Osteoblast (primary cell): ENCODE measurements at places on chromosomes 7 and 10. TPM values are rescaled to one million over a fixed set of nuclear protein-coding genes. Genes with fewer than 3 reads are reported as not detected.

GRCh38 chr7:91814189-91814588 is 66.3 kb downstream of the MTERF1 start:
- no peak for DNase-seq

DNA sequence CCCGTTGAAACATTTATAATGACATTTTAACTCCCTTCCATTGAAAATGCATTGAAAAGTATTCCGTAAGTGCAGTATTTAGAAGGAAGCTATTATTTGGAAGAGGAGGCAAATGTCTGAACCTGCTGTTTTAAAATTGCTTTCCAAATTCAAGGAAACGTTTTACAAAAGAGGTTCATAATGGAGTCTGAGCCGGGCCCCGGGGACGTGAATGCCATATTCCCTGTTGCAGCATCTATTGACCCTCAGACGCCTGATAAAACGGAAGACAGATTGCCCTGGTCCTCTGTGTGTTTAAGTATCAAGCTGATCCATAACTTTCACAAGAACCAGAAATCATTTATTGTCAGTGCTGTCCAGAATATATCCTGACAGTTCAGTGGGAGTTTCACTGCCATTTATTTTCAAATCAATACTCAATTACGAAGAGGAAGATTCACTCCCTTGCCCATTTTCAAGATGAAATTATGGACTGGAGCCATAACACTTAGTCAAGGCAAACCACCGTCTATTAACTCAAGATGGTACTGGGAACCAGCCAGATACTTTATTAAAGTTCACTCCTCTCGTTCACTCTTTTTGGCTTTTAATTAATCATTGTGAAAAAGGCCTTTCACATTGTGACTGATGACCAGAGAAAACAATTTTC is 435.7 kb upstream of the PFKP start:
- DNase-seq = no peak

GRCh38 chr10:71203716-71204115 is 8.7 kb upstream of the UNC5B start:
- no peak for DNase-seq

DNA sequence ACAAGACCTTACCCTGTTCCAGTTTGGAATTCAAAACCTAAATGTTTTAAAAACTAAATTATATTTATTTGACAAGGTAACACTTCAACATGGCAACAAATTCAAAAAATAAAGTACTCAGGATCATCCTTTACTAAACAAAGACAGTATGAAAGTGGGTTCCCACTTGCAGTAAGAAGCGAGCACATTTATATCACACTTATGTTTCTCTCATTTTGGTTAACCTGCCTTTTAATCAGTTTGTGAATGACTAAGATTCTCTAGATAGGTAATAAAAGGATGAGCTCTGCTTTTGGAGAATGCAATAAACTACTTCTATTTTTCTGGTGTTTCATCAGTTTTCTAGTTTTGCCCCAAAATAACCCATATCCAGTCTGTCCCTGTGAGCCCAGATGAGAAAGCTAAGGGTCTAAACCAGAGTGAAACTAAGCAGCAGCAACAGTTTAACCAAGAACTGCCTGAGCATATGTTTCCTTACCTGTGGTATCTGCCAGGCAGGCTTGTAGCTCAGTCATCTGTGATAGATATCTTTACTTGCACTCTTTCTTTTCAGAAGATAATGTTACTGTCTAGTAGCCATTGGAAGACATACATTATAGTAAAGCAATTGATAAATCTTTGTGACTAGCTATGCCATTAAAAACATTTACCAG is 64.1 kb downstream of the ABLIM1 start:
- DNase-seq = no peak

- DNase-seq = no peak
These were observed 19.7 kb upstream of the DDC start for GRCh38 chr7:50584793-50585408.

DNA sequence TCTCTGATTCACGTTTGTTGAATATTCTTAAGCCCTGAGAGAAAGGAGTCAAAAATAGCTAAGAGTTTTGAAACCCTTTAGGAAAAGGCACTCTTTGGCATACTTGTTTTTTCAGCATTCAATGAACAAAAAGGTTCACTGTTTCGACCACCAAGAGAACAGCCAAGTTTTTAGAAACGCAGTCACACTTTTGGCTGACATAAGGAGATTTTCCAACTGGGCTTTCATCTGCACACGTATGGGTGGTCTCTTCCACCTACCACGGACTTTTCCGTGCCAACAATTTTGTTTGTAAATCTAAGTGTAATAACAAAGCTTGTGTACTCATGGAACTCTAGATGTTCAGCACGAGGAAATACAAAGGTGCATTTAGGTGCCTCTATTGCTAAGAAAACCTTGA is 270.3 kb downstream of the WDR11 start:
- no peak for DNase-seq

DNA sequence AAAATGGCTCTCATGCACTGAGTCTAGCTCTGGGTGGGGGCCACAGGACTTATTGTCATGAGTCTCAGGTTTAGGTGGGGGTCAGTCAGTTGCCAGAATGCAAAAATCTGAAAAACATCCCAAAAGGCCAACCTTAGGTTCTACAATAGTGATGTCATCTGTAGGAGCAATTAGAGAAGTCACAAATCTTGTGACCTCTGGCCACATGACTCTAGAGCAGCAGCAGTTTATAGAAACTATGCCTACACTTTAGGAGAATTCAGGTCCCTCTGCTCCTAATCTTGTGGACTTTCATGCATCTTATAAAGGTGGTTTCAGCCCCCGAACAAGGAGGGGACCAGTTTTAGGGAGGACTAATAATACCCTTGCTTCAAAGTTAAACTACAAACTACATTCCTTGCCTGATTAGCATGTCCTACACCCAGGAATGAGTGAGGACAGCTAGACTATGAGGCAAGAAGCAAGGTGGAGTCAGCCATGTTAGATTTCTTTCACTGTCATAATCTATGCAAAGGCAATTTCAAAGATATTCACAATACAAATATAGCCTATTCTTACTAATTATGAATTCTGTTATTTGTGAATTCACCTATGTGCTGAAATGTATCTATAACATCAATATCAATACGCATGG is 123.5 kb upstream of the ADCY1 start:
- no peak for DNase-seq

- DNase-seq = no peak
These were observed 38.1 kb downstream of the LRGUK start for GRCh38 chr7:134165252-134165651.

GRCh38 chr10:79904671-79905321 is 44.1 kb downstream of the SFTPD start:
- DNase-seq = peak; percentile 83

DNA sequence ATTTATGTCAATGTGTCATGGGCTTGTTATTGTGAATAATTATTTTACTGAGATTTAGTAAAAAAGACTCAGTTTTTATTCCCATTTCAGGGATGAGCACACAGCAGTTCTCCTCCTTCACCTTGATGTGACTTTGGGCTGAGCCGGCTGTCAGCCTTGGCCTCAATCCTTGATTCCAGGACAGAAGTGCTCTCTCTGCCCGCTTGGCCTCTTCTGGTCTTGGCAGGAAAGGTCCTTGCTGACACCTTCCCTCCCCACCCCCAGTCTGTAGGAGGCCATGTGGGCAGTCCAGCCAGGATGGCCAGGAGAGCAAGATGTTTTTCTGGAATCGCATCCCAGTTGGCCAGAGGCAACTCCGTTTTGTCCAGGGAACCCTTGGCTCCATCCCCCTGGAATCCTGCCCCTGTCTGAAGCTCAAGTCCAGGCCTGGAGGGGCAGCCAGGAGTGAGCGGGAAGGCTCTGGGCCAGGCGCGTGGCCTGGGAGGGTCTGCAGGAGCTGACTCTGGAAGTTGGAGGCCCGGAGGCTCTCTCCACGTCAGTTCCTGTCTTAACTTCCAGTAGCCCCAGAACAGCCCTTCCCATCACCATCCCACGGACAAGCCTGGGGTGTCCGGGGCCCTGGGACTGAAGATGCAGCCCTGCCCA is 100.9 kb downstream of the PDGFA start:
- DNase-seq = peak; percentile 71

DNA sequence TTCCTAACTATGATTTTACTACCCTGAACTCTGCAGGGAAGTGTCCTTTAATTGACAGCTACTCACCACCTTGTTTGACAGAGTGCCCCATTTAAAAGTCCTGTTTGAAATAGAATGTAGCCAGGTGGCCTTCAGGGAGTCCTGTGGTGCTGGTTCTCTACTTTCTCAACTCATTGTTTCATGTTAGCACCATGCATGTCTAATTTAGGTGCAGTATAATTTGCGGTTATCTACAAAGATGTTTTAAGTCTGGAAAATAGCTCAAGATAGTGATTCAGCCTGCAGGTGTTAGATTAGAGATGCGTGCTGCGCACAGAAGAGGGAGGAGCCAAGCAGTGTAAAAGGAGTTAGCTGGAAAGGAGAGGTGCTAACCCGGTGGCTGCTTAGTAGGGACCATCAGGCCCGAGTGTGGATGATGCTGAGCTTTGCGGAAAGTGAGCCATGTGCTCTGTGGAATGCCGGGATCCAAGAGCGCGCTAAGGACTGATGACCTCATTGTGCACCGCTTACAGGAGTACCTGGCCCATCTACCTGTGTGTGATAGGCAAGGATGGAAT is 1.2 kb downstream of the CCM2 start:
- DNase-seq = peak; percentile 79

DNA sequence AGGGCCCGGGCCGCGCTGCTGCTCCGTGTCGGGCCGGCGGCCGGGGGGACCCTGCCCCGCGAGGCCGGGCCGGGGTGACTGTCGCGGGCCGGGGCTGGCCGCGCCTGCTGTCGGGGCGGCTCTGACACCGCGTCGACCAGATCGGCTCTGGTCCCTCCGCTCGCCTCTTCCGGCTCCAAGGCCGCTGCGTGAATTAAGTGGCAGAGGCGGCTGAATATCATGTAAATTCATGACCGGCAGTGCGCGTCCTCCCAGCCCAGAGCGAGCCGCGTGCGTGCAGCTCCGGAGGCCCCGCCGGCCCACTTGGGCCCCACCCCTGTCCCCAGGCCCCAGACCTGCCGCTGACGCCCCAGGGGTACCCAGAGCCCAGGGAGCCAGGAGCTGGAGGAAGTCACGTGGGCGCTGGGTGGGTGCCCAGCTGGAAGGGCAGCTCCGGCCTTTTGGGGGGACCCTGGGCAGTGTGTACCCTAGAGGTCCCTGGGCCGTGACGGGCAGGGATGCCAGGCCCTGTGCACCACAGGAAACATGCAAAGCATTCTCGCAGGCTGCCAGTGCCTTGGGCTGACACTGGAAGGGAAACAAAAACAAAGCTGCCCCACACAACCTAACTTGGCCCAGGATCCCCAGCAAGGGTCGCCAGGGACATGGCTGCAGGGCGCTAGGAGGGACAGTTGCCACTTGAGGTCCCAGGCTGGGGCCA is 584.0 kb upstream of the MKI67 start:
- no peak for DNase-seq

GRCh38 chr10:121243609-121244241 is 354.5 kb downstream of the FGFR2 start:
- no peak for DNase-seq

DNA sequence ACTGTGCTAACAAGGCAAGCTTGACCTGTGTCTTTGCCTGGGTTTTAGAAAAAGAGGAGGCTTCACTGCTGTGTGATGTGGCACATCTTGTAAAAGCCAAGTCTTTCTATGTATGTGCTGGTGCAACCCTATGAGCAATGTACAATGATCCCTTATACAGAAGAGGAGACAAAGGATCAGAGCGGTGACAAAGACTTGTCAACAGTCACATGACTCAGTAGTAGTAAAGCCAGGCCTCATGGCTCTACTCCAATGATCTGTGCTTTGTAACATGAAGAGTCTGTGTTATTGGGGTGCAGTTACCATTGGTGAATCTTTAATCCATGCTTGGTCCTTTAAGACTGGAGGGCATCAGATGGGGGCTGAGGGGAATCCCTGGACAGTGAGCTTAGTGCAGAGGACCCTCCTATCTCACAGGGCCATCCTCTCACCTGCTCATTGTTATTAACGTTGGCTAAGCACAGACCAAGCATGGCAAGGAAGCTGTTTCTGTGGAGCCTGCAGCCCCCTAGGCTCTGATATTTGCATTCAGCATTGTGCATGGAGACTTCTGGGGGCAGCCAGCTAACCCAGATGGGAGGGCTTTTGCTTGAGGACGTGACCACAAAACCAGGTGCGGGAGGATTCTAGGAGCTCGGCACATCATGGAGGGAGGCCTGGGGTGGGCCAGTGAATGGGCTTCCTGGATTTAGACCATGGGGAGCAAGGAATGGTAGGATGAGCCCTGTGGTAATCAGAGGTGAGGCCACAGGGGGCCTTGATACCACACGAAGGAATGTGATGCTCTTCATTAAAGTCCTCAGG is 308.8 kb upstream of the ZNF32 start:
- no peak for DNase-seq

DNA sequence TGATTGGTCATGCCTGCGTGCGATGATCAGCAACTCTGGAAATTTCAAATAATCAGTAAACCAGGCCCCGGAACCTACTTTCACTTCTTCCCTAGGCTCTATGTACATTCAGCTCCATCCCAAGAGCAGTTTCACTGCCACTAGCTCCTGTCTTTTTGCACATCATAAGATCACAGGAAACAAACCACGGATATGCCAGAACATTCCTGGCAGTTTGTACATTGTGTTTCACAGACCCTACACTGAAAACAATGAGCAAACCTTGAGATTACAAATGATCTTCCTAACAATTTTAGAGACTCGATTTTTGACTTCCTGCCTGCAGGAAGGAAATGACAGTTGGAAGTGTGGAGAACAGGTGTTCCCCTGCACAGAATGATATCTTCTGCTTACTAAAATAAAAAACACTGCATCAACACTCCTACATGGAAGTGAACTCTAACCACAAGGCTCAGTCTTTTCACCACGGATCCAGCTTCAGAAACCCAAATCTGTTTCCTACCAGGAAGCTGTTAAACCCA is 7.6 kb upstream of the TMEM236 start:
- DNase-seq = no peak

- DNase-seq = no peak
These were observed 874 bp downstream of the CISD1 start for GRCh38 chr10:58269782-58270290.

DNA sequence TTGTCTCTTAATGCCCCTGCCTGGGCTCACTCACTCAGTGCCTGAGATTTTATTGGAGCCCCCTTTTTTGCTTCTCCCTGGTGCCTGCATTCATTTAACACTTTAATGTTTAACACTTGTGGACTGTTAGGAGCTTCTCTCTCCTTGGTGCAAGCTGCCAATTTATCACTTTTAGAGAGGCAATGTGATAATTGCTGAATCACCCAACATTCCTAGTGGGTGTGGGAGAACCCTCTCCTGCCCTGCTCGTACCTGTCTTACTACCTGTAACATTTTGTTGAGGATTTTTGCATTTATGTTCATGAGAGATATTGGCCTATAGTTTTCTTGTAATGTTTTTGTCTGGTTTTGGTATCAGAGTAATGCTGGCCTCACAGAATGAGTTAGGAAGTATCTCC is 13.2 kb downstream of the STAM start:
- no peak for DNase-seq

The SFXN3 gene
- 103 and 106 TPM in 2 replicates for total RNA-seq

The GRM3 gene
- total RNA-seq = not detected in 2 replicates

The WEE2 gene
- total RNA-seq = not detected in 2 replicates

The ZNF518A gene
- 13.4 and 15.6 TPM in 2 replicates for total RNA-seq

The CADPS2 gene
- 21.7 and 26.2 TPM in 2 replicates for total RNA-seq

The ATOH7 gene
- under 0.01 TPM in 1 of 2 replicates, not detected in the other for total RNA-seq

The PLXNA4 gene
- total RNA-seq = 4.3 and 6.5 TPM in 2 replicates

The SPDYE11 gene
- total RNA-seq = not detected in 2 replicates

The VSTM4 gene
- 10.1 and 14.1 TPM in 2 replicates for total RNA-seq

The LRRC17 gene
- 12.3 and 14.4 TPM in 2 replicates for total RNA-seq

The USP6NL gene
- 13.8 and 14.1 TPM in 2 replicates for total RNA-seq
